ENCODE measurements at places on chromosomes 6 and 20.

DNA sequence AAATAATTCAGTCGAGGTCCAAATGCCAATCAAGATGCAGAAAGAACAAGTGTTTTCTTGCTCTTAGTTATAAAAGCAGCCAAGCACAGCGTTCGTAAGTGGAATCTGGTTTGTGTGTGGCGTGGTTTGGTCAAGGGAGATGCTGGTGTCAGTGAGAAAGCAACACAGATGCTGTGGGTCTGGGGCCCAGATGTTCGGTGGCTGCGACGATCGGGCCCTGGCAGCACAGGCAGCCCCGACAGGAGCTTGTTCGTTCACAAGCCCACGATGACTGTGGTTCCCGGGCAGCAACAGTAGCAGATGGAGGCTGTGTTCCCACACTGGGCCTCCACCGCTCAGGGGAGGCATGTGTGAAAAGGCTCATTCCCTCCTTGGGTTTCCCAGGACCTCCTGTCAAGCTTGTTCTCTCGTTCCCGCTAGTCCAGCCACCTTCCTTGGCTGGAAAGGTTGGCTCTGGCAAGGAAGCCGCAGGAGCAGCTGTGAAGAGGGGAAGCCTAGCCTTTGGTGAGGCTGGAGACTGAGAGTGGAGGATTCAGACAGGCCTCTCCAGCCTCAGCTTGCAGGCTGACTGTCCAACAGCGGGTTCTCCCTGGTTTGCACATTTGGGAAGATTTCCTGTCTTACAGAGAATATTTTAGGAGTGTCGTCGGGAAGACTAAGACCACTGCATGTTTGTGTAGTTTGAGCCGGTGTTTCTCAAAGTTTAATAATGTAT, 304.7 kb downstream of the QKI start:
- DNase-seq, result no peak

DNA sequence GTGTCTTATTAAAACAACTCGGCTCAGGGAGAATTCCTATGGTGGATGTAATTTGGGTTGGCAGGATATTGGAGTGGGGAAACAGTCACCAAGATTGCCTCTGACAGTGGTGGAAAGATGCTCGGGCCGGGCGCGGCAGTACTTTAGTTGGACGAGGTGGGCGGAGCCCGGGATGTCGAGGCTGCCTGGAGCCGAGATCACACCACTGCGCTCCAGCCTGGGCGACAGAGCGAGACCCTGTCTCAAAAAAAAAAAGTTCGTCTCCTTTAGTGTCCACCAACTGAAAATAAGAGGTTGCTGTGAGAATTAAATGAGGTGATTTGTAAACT, 621 bp downstream of the NOL7 start:
- peak; percentile 21 for DNase-seq

GRCh38 chr20:34528921-34529297, 12.7 kb downstream of the DYNLRB1 start:
- DNase-seq, result no peak

DNA sequence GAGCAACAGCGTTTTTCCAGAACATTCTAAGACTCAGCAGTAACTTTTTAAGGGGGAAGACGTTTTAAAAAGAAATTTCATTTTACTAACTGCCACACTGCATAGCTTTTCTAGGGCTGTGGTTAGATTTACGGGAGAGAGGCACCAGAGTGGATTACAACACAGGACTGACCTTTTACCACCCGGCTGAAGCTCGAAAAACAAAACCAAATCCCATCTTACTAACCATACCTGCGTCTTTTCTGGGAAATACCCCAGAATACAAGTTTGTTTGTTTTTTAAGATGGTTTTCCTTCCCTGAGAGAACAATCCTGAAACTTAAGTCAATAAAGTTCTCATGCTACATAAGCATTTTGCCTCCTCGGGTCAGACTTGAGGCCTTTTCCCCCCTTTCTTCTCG, 209.3 kb upstream of the SOX4 start:
- no peak for DNase-seq

DNA sequence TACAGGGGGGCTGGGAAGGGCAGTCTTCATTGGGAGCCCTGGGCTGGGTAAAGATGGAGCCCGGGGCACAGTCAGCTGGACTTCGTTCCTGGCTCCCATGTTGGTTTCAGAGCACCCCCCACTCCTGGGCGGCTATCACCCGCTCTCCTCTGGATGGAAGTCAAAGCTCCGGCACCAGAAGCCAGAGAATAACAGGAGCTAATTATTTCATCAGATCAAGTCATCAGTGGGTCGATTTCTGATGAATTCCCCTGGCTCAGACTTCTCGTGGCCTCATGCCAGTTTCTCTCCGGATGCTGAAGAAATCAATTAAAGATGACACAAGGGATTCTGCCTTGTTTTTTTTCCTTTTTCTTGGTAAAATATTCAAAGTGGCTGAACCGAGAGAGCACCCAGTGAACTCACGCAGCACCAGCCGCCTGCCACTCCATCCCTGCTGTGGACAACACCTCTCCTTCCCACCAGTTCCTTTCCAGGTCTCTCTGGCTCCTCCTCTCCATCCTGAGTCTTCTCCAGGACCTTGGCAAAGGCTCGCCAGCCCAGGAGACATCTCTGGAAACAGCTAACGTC, 22.5 kb downstream of the SULF2 start:
- no peak for DNase-seq

DNA sequence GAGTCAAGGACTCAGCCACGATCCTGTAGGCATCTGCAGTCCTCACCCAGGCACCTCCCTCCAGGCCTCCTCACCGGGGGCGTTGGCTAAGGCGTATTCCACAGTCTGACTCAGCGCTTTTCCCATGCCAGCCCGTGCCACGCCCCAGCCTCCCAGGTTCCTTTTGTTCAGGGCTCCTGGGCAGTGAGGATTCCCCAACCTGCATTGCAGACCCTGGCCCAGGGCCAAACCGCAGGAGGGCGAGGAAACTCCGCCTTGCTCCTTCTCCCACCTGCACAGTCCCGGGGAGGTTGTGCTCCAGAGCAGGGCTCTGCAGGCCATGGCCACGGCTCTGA, 202.8 kb upstream of the CST7 start:
- DNase-seq, result no peak

GRCh38 chr6:139539852-139540251, 165.4 kb upstream of the CITED2 start:
- DNase-seq, result no peak

DNA sequence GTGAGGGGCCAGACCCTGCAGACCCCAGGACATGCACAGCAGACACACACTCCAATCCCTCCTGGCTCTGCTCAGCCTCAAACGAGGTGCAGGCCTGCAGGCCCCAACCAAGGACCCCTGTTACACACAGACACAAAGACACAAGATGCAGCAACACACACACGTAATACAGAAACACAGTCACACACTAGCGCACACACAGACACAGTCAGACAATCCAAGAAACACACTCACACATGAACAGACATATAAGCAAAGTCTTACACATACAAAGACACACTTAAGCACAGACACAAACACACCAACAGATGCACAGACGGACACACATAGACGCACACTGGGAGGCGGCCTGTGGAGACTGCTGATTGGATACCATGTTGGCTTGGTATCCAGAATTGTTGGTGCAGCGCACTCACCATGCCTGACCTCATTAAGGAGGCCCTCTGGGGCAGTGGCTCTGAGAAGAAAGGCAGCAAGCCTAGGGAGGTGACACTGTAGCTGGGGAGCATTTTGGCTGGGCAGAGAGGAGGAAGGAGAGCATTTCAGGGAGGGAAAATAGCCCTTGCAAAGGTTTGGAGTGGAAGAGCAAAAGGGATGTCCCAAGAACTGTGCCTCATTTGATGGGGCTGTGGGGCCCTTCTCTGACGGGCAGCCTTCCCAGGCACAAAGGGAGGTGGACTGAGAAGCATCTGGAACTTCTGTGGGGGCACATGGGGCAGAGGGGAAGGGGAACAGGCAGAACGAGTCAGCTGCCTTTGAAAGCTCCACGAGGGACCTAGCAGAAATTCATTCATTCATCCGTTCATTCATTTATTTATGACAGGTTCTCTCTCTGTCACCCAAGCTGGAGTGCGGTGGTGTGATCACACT, 1.4 kb upstream of the HSPA12B start:
- DNase-seq, result no peak

DNA sequence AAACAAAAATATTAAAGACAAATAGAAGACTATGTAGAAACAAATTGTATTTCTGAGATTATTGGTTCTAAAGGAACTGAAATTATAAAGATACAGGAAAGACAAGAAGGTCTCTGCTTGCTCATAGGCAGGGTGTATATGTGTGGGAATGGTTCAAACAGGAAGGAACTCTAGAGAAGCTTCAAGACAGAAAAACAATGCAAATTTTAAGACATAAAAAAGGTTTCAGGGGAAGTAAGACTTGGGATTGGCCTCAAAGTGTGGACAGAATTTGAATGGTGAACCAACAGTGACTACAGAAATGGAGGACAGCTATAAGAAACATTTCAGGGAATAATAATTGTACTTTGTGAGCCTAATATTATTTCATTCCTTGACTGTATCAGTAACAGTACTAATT, 50.3 kb downstream of the OR2B2 start:
- no peak for DNase-seq

DNA sequence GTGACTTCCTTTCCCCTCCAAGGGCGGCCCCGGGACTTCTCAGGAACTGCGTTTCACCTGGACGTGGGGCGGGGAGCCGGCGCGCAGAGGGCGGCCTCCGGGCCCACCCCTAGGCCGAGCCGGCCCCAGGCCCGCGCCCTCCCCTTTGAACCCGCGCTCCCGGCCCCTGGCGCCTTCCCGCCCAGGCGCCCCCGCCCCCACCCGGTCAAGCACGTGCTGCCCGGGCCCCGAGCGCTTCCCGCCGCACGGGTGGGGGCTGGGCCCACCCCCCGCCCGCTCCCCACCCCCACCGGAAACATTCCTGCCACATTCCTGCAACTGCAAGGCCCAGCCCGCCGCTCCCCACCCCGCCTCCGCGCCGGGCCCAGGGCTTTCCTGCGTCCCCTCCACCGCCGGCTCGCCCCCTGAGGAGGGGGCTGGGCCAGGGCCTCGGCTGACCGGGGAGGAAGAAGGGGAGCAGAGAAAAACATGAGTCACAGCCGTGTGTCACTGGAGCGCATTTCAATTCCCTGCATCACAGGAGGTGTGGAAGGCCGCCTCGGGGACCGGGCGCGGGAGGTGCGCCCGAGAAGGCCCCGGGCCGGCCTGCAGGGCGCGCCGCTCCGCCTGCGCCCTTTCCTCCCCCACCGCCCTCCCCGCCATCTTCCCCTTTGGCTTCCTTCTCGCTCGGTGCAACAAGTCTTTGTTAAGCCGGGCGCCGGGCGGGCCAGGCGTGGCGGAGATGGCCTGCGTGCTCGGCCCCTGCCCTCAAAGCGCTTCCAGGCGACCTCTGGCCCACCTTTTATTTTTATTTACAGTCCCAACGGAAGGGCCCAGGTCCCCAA, 1.2 kb upstream of the HMGA1 start:
- no peak for DNase-seq

GRCh38 chr6:17156966-17157365, 55.1 kb downstream of the STMND1 start:
- DNase-seq, result no peak

DNA sequence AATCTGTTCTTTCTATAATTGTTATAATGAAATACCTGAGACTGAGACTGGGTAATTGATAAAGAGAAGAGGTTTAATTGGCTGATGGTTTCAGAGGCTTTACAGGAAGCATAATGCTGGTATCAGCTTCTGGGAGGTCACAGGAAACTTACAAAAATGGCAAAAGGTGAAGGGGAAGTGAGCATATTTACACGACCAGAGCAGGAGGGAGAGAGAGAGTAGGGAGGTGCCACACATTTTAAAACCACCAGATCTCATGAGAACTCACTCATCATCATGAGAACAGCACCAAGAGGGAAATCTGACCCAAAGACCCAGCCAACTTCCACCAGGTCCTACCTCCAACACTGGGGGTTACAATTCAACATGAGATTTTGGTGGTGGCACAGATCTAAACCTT, 2.6 kb upstream of the SIRPB1 start:
- DNase-seq, result no peak

DNA sequence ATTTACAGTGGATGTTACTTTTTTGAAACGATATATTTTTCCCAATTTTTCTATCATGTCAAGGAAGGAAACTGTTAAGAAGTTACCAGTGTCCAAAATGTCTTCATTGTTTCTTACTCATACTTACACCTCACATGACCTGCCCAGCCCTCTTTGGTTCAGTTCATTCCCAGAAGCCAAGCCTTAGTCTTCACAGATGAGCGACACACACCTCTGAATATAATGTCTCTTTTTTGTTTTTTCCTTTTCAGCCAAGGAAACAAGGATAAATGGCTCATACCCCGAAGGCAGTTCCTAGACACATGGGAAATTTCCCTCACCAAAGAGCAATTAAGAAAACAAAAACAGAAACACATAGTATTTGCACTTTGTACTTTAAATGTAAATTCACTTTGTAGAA, 225.2 kb downstream of the SMOC2 start:
- no peak for DNase-seq

- no peak for DNase-seq
These were observed 4.3 kb downstream of the REV3L start for GRCh38 chr6:111478749-111479148.

DNA sequence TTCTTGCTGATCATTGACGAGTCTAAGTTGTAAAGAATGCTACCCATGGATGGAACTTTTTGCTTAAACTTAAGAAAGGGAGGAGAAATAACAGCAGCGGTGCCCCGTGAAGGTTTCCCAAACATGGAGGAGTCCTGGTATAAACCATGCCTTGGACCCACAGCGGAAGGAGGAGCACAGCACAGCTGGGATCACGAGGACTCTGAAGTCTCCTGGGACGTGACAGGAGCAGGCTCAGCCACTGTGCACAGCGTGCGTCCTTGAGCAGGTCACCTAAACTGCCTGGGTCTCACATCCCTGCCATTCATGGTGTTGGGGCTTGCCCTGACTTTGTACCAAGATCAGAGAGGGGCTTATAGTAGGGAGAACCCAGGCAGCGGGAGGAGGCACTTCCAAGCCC, 56.1 kb upstream of the UNC93A start:
- no peak for DNase-seq

DNA sequence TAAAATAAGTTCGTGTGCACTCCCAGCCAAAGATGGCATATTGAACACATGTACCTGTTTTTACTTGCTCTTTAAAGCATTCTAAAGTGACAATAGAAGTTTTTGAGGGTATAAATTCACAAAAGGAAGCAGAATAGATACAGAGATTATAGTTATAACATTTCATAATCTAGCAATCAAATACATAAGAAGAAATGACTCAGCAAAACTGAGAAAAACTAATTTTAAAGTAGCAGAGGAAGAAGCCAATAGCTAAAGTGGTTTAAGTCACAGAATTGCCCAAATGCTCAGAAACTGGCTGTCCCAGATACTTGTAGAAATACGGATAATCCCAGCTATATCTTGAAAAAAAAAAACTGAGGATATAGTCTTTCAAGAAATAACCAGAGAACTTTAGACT, 49.2 kb upstream of the TBC1D32 start:
- no peak for DNase-seq

GRCh38 chr6:23524548-23524947, 601.5 kb upstream of the NRSN1 start:
- DNase-seq, result no peak

DNA sequence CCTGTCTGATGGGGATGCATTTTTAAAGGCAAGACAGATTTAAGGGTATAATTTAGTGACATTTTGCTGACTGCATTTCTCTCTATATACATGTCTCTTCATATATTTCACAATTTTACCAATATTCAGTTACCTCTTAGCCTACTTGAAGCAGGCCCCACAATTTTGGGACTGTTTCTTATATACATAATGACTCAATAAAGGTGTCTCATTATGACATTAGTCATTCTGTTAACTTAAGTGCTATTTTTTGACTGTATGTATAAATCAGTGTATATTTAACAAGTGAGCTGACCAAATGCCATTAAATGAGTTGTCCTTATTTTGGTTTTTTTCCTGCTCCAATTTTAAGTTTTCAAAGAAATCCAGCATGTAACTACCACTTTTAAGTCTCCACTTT, 313.3 kb downstream of the SOX4 start:
- no peak for DNase-seq

GRCh38 chr6:91088515-91088914, 501.6 kb upstream of the MAP3K7 start:
- DNase-seq, result no peak

All from stimulated activated CD8-positive, alpha-beta memory T cell treated with anti-CD3 and anti-CD28 coated beads, Interleukin-15, amount 100 ng/mL, for 24 hours (primary cell).